ENCODE measurements at places on chromosomes 1 and 21. TPM values are rescaled to one million over a fixed set of nuclear protein-coding genes. Genes with fewer than 3 reads are reported as not detected.

DNA sequence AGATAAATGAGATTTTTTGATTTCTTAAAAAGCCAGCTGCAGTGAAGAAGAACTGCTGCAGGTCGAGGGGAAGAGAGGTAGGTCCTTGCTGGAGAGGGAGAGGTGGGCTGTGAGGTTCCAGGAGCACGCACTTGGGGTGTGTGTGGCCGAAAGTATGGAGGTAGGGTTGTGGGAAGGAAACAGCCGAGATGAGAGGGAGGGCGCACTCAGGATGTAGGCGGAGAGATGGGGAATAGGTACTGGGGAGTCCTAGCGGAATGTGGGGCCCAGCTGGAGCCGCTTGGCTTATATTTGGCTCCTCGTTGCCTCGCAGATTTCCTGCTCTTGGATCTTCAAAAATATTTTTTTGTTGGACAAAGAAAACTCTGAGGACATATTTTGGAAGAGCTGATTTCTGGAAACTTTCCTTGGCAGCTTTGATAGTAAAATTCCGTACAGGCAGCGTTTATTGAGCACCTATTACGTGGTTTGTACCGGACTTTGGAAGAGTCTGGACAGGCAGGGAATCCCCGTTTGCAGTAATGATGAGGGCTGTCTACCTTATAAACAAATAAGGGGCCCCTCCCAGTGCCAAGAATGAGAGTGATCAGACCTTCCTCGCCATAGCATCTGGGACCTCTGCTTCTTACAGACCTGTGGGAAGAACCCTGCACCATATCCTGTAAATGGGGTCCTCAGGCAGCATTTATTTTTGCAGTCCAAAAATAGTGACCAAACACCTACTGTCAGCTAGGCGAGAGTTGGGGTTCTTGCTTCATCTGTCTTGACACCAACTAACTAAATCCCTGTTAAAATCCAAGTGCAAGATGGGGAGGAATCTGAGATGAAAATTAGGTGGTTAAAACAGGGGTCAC, 1.5 kb downstream of the LRRC8D start:
- no peak for DNase-seq

- DNase-seq: no peak
Measured at GRCh38 chr21:40636026-40636425, 210.9 kb downstream of the DSCAM start.

Gene ERICH3
- polyA plus RNA-seq: 0.53 TPM

- no peak for DNase-seq
Measured at GRCh38 chr1:151596166-151596953, 15.5 kb upstream of the SNX27 start.

DNA sequence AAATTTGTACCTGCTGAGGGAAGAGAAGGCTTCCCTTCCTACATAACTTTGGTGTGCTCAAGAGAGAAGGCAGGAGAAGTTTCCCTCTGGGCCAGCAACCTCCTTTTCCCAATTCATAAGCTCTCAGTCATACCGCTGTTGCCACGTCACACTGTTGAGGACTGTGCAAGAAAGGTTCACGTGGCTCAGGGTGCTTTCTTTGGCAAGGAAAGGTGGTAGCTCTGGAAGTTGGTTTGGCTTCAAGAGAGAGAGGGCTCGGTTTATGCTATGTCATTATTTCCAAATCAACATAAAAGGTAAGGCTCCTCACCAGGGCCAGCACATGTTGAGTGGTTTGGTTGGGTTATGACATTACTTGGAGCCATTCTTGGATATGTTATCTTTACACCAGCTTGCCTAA, 77.3 kb downstream of the TNFSF18 start:
- DNase-seq: no peak

- DNase-seq: no peak
Measured at GRCh38 chr1:92536211-92536979, 49.7 kb upstream of the GFI1 start.

- DNase-seq: no peak
Measured at GRCh38 chr1:1306661-1307260, 969 bp downstream of the ACAP3 start.

Gene ATP1A2
- 5.8 TPM for polyA plus RNA-seq

Gene GNAT2
- polyA plus RNA-seq: not detected

DNA sequence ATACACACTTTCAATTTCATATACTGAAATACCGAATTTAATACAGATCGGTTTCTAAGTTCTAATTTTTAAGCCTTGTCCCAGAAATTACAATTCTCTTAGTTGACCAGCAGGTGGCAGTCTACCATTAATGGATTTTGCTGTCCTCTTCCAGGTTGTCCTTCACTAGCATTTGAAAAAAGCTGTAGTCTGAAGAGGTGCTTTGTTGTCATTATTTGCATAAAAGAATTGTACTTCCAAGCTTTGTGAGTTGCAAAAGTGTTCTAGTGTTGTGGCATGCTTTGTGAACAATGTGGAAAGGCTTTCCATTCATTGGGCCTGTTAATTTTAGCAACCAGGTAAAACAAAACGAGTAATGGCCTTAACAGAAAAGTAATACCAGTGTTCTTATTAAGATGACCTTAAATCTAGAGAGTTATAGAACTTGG, 193.6 kb downstream of the RPS6KC1 start:
- DNase-seq: peak; percentile 29

DNA sequence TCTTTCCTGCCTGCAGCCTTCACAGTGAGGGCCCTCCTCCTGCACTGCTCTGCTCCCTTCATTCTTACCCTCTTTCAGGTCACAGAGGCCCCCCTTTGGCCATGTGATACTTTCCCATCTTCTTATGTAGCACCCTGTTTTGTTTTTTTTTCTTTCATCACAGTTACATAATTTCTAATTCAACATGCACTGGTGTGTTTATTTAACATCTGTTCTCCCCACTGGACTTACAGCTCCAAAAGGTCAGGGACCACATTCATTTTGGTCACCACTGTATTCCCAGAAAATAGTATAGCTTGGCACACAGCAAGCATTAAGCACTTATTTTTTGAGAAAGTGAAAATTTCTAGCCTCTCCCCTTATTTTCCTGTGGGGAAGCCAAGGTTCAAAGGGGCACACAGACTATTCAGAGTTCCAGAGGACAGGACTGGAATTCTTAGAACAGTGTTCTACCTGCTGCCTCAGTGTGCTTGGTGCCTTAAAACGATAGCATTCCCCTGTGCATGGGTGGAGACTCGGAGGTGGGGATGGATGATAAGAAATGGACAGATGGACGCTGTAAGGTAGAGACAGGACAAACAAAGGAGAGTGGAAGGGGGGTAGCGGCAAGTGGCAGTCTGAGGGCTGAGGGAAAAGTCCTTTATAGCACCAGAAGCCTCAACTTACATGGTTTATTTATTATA, 5.3 kb downstream of the DENND2D start:
- DNase-seq: no peak

GRCh38 chr1:60866917-60867531, 215.3 kb upstream of the NFIA start:
- no peak for DNase-seq

DNA sequence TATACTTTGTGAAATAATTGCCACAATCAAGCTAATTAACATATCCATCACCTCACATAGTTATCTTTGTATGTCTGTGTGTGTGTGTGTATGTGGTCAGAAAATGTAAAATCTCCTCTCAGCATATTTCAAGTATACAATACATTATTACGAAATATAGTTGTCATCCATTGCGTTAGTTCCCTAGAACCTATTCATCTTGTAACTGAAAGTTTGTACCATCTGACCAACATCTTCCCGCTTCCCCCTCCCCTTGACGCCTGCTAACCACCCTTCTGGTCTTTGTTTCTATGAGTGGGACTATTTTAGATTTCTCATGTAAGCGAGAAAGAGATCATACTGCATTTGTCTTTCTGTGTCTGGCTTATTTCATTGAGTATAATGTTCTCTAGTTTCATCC, 455.3 kb downstream of the KCNT2 start:
- DNase-seq: no peak

- no peak for DNase-seq
Measured at GRCh38 chr1:218957971-218958370, 215.7 kb upstream of the LYPLAL1 start.

DNA sequence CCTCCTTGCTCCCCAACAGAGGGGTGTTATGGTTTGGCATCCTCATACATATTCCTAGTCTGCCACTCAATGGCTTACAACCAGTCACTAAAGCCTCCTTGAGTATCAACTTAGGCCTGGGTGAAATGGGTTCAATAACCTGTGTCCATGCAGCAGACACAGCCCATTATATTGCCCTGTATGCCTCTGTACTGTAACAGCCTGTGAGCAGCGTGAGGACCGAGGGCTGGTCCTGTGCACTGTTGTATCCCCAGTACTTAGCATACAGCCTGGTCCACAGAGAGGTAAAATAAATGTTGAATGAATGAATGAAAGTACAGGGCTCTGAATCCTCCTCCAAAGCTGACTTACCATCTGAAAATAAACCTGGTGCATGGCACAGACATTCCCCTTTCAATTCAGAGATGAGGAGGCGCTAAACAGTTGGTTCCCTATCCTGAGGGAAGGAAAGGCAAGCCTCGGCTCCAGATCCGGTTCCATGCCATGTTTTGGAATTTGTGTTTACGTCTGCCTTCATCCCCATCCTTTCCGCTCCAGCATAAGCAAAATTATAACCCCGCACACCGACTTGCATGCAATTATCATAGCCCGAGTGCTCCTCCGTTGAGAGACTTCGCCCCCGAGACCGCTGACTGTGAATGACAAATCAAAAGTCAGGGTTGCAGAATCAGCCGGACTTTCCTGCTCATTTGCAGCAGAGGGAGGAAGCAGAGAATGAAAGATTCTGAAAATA, 45.0 kb upstream of the DNAJC6 start:
- DNase-seq: no peak

Gene NFYC
- 94.0 TPM for polyA plus RNA-seq

DNA sequence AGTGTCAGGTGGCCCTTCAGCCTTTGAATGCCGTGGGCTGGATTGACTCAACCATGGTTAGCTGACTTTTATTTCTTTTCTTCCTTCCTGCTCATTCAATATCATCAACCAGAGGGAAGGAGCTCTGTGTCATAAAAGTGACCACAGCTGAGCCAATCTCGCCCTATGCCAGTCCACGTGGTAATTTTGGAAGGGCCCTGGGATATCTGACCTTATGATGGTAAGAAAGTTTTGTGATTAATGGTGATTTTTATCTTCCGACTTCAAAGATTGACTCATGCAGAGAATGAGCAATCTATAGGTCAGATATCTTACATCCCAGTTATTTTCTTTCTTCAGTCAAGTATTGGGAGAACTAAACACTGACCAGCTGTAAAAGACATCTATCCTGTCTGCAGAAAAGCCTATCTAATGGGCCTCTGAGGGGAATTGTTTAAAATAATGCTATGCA, 170.3 kb downstream of the ZC3H11B start:
- DNase-seq: no peak

DNA sequence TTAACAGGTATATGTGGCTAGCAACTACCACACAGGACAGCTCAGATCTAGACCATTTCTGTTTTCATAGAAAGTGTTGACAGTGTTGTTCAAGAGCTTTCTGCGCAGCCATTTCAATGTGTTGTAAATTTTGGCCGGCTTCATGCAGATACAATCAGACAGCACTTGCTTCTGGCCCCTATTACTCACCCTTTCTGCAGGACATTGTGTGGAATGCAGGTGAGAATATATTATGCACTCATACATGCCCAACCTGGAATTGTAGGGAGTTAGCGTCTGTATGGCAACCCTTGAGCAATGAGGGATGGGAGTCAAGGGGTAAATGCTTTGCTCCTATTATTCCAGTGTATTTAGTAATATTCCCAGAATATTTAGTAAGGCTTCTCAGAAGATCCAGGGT, 180.9 kb upstream of the PLXNA2 start:
- DNase-seq: no peak

- no peak for DNase-seq
Measured at GRCh38 chr1:211468595-211468994, 23.4 kb downstream of the RD3 start.

Gene NECTIN4
- polyA plus RNA-seq: 3.9 TPM

DNA sequence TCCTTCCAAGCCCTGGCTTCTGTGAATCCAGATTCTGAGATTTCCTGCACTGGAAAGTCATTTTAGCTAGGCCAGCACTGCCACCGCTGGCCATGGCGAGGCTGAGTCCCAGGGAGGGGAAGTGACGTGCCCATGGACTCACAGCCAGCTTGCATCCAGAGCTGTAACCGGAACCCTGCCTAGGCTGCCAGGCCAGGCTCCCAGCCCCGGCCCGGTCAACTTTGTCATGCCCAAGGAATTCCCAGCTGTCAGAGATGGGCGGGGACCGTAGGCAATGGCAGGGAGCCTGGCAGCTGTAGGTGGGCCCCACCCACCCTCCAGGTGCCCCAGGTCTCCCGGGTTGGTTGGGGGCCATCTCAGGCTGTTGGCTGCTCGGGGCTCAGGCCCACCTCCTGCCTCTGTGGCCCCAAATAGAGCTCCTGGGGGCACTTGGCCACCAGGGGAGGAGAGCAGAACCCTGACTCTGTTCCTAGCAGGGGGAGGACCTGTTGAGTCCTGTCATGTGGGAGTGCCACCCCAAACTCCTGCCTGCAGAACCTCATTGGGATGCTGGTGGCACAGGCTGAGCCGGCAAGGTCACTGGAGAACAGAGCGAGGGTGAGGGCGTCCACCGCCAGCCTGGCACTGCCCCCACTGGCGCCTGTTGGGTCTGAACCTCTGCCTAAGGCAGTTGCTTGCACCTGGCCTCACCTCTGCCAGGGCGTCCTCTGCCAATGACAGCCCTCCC, 57.8 kb downstream of the FOXO6 start:
- DNase-seq: no peak

DNA sequence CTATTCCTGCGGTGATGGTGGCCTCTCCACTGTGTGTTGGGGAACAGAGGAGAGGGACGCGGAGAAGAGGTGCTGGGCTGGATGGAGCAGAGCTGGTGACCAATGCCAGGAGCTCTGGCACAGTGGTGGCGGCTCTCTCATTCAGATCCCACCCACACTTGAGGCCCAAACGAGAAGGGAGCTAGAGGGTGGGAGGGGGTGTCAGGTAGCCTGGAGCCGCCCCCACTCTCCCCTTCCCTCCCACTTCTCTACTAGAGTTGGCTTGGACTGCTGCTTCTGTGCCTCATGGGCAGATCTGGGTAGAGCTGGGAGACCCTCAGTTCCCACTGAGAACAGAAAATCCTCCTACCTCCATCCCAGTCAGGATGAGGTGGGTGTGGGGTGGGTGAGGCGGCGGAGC, 3.5 kb downstream of the TTC39A start:
- DNase-seq: no peak

Gene OR4F29
- polyA plus RNA-seq: not detected

DNA sequence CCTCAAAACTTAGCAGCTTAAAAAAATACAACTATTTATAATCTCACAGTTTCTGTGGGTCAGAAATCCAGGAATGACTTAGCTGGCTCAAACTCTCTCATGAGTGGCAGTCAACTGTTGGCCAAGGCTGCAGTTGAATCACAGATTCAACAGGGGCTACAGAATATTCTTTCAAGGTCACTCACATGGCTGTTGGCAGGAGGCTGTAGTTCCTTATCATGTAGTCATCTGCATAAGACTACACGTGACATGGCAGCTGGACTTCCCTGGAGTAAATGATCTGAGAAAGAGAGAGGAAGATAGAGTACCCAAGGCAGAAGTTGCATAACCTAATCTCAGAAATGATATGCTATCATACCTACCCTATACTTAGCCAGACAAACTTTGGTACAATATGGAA, 75.2 kb upstream of the TSPAN2 start:
- no peak for DNase-seq

Gene SLC44A5
- polyA plus RNA-seq: 10.4 TPM

Gene HIVEP3
- polyA plus RNA-seq: 4.9 TPM

Gene OR2L2
- polyA plus RNA-seq: 0.12 TPM

- no peak for DNase-seq
Measured at GRCh38 chr21:41010101-41010435, 157.9 kb upstream of the BACE2 start.

- DNase-seq: no peak
Measured at GRCh38 chr1:9890224-9890731, 19.8 kb downstream of the CTNNBIP1 start.
